Dermis blood vessel endothelial cell (primary cell): ENCODE measurements at places on chromosomes 4 and X. TPM values are rescaled to one million over a fixed set of nuclear protein-coding genes. Genes with fewer than 3 reads are reported as not detected.

The TMA16 gene
- total RNA-seq: 27.3 and 32.5 TPM in 2 replicates

The DUSP9 gene
- total RNA-seq: 0.05 and 0.17 TPM in 2 replicates

The PROM1 gene
- 0.14 and 1.0 TPM in 2 replicates for total RNA-seq

The VGLL1 gene
- total RNA-seq: not detected in 2 replicates

The SLC16A2 gene
- 0.70 and 1.0 TPM in 2 replicates for total RNA-seq

The ATP1B4 gene
- total RNA-seq: not detected in 2 replicates

The CYTL1 gene
- total RNA-seq: 28.9 and 57.5 TPM in 2 replicates
